ENCODE measurements at places on chromosomes 1 and 21.
A peak's percentile ranks its signal among the peaks of the same experiment; 100 is the strongest.

- DNase-seq, result peak; percentile 27
These were observed 7.3 kb upstream of the GNL2 start for GRCh38 chr1:37602750-37603694.

DNA sequence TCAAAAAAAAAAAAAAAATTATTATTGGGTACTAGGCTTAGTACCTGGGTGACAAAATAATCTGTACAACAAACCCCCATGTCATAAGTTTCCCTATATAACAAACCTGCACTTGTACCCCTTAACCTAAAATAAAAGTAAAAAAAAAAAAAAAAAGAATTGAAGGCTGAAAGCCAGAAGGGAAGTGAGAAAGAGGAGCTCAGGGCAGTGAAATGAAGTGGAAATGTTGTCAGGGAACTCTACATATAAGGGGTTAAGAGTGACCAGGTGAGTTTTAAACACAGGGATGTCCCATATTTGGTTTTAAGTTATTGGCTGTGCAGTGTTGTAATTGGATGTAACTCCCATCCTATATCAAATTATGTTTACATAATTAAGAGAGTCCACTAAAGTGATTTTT, 85.7 kb upstream of the ABCD3 start:
- DNase-seq, result no peak

- DNase-seq, result peak; percentile 27
These were observed 20.8 kb upstream of the CD5L start for GRCh38 chr1:157862114-157863070.

DNA sequence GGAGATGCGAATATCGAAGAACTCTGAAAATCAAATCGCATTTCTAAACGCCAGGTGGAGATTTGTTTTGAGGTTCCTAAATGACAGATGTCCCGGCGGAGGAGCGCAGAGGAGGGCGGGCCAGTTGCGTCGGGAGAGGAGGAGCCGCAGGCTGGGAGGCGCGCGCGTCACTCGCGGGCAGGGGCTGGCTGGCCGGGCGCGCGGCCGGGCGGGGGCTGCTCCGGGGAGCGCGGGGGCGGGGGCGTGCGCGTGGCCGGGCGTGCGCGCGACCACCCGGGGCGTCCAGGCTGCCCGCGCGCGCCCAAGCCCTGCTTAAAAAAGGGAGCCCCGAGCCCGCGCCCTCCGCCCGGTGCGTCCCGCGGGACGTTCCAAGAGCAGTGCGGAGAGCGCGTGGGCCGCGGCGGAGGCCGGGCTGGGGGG, 47.3 kb downstream of the H3-3A start:
- peak; percentile 90 for DNase-seq

DNA sequence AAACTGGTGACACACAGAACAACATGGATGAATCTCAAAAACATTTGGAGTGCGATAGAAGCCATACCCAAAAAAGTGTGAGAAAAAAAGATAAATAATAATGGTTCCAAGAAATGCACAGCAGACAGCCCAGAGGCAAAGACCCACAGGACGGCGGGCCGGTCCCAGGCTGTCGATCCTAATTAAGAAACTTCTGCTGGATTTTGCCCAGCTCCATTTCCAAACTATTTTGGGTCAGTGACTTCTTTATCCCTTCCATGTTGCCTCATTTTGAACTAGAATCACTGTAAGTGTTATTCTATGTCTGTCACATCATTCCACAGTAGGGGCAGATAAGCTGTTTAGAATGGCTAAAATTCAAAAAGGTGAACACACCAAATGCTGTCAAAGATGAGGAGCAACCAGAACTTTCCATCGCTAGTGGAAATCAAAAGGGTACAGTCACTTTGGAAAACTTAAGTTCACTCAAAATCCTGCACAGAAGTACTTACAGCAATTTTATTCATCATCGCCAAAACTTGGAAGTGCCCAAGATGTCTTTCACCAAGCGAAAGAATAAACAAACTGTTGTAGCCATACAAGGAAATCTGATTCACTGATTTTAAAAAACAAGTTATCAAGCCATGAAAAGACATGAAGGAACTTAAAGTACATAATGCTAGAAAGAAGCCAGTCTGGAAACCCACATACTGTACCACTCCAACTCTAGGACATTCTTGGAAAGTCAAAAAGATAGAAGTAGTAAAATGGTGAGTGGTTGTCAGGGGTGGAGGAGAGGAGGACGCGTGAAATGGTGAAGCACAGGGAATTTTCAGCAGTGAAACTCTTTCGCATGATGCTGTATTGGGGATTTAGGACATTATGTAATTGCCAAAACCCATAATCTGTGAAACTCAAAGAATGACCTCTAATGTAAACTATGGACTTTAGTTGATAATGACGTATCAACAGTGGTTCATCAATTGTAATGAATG, 7.5 kb downstream of the NBPF1 start:
- DNase-seq, result no peak

Measured in RKO (cell line).